ENCODE measurements at places on chromosomes 3 and 15.

DNA sequence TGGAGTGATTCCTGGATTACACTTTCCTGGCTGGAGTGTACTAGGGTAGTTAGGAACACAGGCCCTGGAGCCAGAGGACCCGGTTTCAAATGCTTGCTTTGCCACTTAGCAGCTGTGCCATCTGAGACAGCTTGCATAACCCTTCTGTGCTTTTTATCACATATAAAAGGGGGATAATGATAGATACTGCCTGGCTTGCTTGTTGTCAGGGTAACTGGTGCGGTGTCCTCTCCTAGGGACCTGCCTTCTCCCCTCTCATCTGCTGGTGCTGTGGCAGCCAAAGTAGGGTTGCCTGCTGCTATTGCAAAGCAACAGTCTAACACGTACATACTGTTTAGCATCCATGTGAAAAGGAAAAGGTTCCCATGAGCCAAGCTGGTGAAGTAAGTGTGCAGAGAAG, 137.8 kb downstream of the LRTM1 start:
- no peak for DNase-seq

GRCh38 chr15:38252481-38253350, at the start of gene SPRED1:
SPRED1 (plus strand) TSS chr15:38252836; CDS start chr15:38253186, 350 bp downstream.
- DNase-seq = peak; percentile 16

GRCh38 chr3:162956711-162957110, 1460.1 kb downstream of the OTOL1 start:
- no peak for DNase-seq

- DNase-seq = no peak
Observed at GRCh38 chr3:186976837-186977750, 46.8 kb downstream of the ST6GAL1 start.

- no peak for DNase-seq
Observed at GRCh38 chr3:26104851-26105251, 315.0 kb downstream of the OXSM start.

- no peak for DNase-seq
Observed at GRCh38 chr15:35907511-35907910, 361.5 kb upstream of the DPH6 start.

DNA sequence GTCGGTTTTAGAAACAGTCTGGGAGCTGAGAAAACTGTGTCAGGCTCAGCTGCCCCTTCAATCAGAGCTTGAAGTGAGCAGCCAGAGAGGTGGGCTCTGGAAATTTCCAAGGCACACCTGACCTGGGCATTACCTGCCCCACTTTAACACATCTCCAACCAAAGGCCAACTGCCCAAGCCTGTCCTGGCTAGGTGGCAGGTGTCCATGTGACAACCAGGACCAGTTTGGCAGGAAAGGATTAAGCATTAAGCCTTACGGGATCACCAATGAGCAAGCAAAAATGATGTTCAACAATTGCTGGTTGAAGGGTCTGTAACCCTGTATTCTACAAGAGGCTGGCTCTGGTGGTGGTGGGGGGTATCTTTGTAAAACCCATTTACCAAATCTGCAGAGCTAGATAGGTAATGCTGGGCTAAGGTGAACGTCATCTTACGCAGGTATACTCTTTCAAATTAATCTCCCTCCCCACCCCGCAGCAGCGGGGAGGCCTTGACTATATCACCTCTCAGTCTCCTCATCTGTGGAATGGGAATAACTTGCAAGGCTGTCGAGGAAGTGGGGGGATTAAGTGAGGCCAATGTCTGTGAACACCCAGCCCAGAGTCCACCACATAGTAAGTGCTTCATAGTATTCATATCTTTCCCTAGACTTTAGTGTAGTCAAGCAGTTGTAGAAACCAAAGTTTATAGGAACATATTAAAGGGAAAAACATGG, 183.2 kb downstream of the MEGF11 start:
- DNase-seq = no peak

- no peak for DNase-seq
Observed at GRCh38 chr3:97720417-97720816, 44.1 kb upstream of the ARL6 start.

DNA sequence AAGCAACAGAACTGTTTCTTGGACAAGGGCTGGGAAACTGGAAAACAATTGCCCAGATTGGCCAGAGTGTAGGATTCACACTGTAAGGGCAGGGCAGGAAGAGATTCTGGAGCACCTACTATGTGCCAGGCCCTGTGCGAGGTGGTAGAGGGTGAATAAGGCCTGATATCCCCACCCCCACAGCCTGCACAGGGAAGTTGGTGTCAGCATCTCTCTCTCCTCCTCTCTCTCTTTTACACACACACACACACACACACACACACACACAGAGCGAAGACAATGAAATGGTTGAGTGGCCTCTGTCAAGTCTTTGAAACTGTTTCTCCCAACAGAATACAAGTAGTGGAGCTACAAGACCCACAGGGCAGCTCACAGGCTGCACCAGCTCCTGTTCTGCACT, 47.1 kb upstream of the SLCO2A1 start:
- no peak for DNase-seq

DNA sequence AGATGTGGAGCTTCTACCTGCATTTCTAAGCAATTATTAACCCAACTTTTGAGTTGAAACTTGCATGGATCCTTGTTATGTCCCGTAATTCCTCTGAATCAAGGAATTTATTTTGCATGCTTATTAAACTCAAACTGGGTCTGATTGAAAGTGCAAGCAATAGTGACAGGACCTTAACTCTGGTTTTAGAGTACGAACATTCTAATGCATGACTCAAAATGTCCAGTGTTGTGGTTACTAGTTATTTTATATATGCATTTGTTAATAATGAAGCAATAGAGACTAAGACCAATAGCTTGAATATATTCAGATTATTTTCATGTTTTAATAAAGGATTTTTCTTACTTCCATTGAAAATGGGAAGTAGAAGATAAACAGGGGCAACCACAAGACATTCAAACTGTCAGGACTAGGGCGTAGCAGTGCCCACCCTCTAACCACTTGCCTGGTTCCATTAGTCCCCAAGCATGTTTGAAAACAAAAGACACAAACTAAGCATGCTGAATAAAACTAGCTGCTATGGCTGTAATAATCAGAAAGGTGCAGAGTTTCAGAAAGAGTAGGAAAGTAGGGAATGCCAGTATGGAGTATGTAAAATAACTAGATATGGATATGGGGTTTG, 28.1 kb downstream of the OIP5 start:
- no peak for DNase-seq

- no peak for DNase-seq
Observed at GRCh38 chr3:188220988-188221818, 67.2 kb downstream of the LPP start.

DNA sequence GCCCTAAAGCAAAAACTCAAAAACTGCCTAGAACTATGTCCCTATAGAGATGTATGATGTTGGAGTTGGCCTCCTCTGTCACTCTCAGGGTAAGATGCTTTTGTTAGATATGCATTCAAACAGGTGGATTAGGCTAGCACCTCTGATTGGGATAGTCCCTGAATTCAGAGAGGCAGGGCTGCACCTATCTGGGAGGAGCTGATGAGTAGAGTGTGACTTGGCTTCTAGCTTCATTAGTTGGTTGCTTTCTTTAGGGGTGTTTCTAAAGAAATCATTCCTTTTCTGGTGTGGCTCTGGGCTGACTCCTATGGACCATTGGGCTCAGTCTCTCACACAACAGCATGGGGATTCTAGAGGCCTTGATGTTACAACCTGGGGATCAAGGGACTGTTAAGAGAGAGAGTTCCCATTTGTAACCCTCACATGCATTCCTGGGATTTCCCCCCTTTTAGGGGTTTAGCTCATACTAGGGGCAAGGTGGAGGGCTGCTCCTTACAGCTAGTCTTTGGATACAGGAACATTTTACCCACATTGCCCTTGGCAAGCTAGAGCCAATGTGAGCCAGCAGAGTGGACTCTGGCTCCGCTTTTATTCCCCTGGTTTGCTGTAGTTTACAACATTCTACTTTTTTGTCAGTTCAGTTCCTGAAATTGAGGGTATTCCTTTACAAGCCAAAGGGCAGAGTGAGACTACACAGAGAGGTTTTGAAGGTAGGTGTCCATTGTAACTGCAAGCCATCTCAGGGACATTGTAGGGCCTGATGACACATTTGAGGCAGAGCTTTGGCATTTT, 7.5 kb downstream of the ZNF592 start:
- no peak for DNase-seq

DNA sequence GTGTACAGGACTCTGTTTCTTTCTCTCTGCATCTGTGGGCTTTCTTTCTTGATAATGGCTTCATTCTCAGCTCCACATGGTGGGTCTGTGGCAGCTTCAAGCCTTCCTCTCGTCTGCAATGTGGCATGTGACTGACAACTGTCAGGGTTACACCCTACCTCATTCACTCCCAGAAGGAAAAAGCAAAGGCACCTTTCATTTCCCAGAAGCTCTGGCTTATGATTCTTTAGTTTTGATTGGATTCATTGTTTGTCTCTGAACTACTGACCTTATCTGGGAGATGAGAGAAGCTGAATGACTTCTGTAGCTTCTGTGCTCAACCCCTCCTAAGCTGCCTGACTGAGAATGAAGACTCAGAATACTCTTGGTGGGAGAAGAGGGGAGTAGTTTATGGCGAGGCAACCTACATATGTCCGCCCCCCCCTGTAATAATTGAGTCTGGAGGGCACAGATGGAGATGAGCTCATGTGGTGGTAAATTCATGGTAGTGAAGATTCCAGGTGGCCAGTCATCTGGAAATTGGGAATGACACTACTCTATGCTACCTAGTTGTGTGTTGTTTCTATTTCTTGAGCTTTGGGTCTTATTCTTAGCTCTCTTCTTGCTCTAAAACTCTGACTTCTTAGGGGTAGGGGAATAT, 38.4 kb downstream of the KCNAB1 start:
- DNase-seq = no peak

- DNase-seq = no peak
Observed at GRCh38 chr15:35702946-35703495, 157.1 kb upstream of the DPH6 start.

All from activated gamma-delta T cell (primary cell).